Stimulated activated CD4-positive, alpha-beta T cell treated with anti-CD3 and anti-CD28 coated beads, Interleukin-12 subunit alpha, Interleukin-12 subunit beta, amount 100 ng/mL, for 24 hours (primary cell): ENCODE measurements at places on chromosomes 3 and 15.

GRCh38 chr15:85763157-85763556, 31.6 kb downstream of the KLHL25 start:
- no peak for DNase-seq

- DNase-seq = no peak
Observed at GRCh38 chr3:18667552-18667951, 242.4 kb upstream of the SATB1 start.

DNA sequence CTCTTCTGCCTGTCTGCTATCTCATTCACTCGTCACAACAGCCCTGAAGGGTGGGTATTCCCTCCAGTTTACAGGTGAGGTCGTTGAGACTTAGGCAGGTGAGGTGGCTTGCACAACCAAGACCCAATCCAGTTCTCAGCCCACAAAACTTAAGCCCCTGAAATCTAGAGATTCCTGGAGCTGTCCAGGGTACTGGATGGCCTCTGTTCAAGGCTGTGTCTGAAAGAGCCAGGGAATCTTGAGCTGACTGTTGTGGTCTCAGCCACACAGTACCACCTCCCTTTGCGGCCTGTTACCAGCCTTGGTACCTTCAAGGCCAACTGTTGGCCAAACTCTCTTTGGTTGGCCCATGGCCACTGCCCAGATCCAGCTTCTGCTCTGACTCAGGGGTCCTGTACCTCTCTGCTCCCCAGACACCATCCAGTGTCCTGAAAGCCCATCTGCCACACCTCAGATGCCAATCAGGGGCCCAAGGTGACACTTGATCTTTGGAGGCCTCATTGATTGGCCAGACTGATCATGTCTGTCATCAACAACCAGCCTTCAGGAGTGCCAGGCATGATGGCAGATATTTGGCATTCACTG, 10.9 kb upstream of the FAM107A start:
- no peak for DNase-seq

DNA sequence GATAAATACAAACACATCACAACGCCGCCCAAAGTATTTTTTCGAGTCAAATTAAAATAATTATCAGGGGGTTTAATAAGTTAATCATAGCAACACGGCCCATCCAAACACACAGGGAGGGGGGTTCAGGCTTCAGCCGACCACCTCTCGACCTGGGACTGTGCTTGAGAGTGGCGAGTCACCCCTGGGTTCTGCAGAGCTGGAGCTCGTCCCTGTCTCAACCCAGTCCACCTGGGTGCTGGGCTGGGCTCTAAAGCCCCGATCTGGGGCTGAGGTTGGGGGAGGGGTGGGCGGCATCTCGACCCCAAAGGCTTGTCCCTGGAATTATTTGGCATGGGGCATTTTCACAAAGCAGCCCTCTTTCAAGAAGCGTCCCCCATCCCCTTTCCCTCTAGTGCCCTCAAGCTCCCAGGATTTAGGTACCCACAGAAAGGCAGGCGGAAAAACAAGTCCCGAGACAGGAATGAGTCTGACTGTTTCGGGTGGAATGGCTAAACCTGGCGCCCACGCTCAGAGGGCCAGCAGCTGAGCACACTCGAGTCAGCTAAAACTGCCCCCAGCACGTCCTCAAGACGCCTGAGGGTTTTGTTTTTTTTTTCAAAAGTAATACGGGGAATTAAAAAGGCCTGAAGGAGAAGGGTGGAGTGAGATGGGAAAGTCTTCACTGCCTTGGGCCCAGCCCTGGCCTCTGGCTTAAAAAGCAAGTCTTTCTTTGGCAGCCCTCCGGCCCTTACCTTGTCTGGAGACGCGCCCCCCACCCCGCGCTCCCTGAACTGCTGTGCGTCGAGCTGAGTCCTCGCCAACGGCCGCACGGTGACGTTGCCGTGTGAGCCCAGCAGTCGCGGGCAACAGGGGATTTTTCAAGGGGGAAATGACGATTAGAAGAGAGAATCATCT, 32.5 kb downstream of the NR2F2 start:
- no peak for DNase-seq

- no peak for DNase-seq
Observed at GRCh38 chr3:22933051-22933840, 269.9 kb upstream of the UBE2E2 start.

GRCh38 chr15:95105229-95105628, 873.9 kb downstream of the MCTP2 start:
- no peak for DNase-seq

- DNase-seq = no peak
Observed at GRCh38 chr3:185726254-185726967, 98.4 kb downstream of the IGF2BP2 start.

DNA sequence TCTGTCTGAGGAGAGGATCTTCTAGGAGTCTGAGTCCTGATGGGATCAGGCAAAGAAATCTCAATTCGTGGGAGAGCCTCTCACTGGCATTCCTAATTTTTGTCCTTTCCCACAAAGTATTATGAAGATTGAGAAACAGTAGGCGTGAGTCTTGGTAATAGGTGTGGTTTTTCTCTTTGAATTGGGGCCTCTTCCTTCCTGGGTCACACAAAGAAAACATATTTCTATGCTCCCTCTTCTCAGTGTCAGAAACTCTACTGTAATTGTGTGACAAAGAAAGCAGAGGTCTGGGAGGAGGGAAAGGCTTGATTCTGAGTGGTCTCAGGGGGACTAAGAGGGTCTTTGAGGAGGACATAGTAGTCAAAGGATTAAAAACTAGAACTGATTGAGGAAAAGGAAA, 6.0 kb downstream of the GABRR3 start:
- no peak for DNase-seq

- DNase-seq = peak; percentile 76
Observed at GRCh38 chr15:67521029-67521782, at the start of gene C15orf61. Gene C15orf61 (plus strand): TSS chr15:67521131. CDS start chr15:67521249, 118 bp downstream.
